Vagina (tissue), 2 donors: ENCODE measurements at places on chromosomes 5 and 9.

GRCh38 chr5:167261309-167262100, 1029.9 kb upstream of the WWC1 start:
- no peak overlapping the region for H3K4me3 ChIP-seq
- H3K27me3 ChIP-seq, result no peaks in the 10 kb centered on the region
- no peaks in the 10 kb centered on the region for H3K36me3 ChIP-seq
- DNase-seq, result no peak
- H3K27ac ChIP-seq, result no peak overlapping the region

- H3K27me3 ChIP-seq, result no peaks in the 10 kb centered on the region
- H3K27ac ChIP-seq, result no peak overlapping the region
- H3K4me1 ChIP-seq, result no peaks in the 10 kb centered on the region
- H3K4me3 ChIP-seq, result no peak overlapping the region
Measured at GRCh38 chr5:116265471-116265870, 180.6 kb downstream of the COMMD10 start.

DNA sequence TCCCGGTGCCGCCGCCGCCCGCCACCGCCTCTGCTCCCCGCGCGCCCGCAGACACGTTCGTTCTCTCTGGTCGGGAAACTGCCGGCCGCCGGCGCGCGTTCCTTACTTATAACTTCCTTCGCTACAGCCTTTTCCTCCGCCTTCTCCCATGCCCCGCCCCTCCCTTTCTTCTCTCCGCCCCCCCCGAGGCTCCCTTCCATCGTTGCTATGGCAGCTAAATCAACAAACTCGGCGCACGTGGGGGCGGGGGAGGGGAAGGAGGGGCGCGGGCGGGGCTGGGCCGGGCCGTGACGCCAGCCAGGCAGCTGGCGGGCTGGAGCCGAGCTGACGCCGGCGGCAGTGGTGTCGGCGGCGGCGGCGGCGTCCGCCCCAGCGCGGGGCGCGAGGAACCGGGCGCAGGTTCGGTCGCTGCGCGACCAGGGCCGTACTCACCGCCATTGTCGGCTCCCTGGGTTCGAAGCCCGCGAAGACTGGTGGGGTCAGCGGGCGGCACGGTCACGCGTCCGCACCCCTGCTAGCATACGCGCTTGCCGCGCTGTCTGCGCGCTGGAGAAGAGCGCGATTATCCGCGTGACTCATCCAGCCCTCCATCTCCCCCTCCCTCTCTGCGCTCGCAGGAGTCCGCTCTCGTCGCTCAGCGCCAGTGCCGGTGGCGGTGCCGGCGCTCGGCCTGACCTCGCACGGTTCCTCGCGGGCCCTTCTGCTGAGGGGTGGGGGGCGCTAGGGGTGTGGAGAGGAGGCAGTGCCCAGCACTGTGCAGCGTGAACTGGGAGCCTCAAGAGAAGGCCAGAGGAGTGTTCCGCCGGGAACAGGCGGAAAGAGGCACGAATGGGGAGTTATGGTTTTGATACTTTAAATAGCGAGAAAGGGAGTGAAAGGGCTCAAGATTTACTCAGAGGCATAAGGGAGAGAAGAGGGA, at the start of gene KLF4:
Gene KLF4 (minus strand): TSS at position 83 of the 919 bp plus-strand sequence. CDS start 597 bp downstream, outside the sequence.
- H3K36me3 ChIP-seq, result no peaks in the 10 kb centered on the region
- H3K27me3 ChIP-seq, result no peaks in the 10 kb centered on the region
- DNase-seq, result no peak
- peaks cover 25% of the 10 kb centered on the region for H3K4me1 ChIP-seq

- H3K27ac ChIP-seq, result peak within 1 kb of the TSS; percentile 97
- H3K36me3 ChIP-seq, result no peaks in the 10 kb centered on the region
- DNase-seq, result no peak
- H3K4me3 ChIP-seq, result peak within 1 kb of the TSS; percentile 88
- peaks cover 51% of the 10 kb centered on the region for H3K4me1 ChIP-seq
Measured at GRCh38 chr5:172454358-172455086, at the start of gene SH3PXD2B. SH3PXD2B (minus strand) TSS chr5:172454525; CDS start chr5:172454352, 173 bp downstream.

GRCh38 chr9:2157277-2158110, 142.3 kb downstream of the SMARCA2 start:
- peak overlapping the region; percentile 50 for H3K4me3 ChIP-seq
- H3K4me1 ChIP-seq, result peaks cover 54% of the 10 kb centered on the region
- DNase-seq, result no peak
- no peaks in the 10 kb centered on the region for H3K36me3 ChIP-seq
- no peaks in the 10 kb centered on the region for H3K27me3 ChIP-seq

DNA sequence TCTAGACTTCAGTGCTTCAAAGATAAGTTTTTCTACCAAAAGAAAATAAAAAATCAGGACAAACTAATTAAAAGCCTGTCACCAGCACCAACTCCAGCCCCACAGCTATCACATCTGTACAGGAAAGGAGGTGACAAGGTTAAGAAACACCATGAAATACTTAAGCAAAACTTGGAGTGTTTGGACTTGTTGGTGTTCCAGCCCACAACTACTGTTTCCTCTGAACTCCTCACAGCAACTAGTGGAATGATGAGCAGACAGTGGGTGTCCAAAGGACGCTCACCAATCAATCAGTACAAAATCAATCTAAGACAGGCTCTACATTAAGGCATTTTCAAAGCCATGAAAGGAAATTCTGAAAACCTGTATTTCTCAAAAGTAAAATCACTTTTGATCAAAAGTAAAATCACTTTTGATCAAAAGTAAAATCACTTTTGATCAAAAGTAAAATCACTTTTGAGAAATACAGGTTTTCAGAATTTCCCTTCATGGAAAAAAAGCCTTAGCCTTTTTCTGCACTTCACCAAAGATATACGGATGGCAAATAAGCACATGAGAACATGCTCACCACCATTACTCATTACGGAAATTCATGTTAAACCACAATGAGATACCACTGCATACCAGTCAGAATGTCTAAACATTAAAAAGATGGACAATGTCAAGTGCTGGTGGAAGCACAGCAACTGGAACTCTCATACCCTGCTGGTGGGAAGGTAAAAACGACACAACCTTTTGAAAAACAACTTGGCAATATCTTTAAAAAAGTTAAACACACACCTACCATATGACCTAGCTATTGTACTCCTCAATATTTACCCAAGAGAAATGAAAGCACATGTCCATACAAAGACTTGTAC, 79.7 kb downstream of the MED27 start:
- no peak for DNase-seq
- no peaks in the 10 kb centered on the region for H3K27me3 ChIP-seq
- H3K27ac ChIP-seq, result no peak overlapping the region
- no peaks in the 10 kb centered on the region for H3K36me3 ChIP-seq

- H3K27me3 ChIP-seq, result no peaks in the 10 kb centered on the region
- H3K27ac ChIP-seq, result no peak overlapping the region
- no peaks in the 10 kb centered on the region for H3K36me3 ChIP-seq
- no peak overlapping the region for H3K4me3 ChIP-seq
- H3K4me1 ChIP-seq, result peaks cover 5% of the 10 kb centered on the region
- no peak for DNase-seq
Measured at GRCh38 chr9:137880160-137880975, 2.8 kb downstream of the CACNA1B start.

GRCh38 chr5:139910036-139910435, 114.4 kb downstream of the PSD2 start:
- no peaks in the 10 kb centered on the region for H3K27me3 ChIP-seq
- no peak for DNase-seq
- no peak overlapping the region for H3K4me3 ChIP-seq
- no peak overlapping the region for H3K27ac ChIP-seq
- H3K36me3 ChIP-seq, result no peaks in the 10 kb centered on the region
- peaks cover 6% of the 10 kb centered on the region for H3K4me1 ChIP-seq

GRCh38 chr5:78077369-78078068, 217.0 kb downstream of the AP3B1 start:
- H3K36me3 ChIP-seq, result no peaks in the 10 kb centered on the region
- no peak overlapping the region for H3K27ac ChIP-seq
- H3K27me3 ChIP-seq, result no peaks in the 10 kb centered on the region

- no peak for DNase-seq
- no peaks in the 10 kb centered on the region for H3K4me1 ChIP-seq
- no peak overlapping the region for H3K27ac ChIP-seq
- H3K27me3 ChIP-seq, result no peaks in the 10 kb centered on the region
- no peak overlapping the region for H3K4me3 ChIP-seq
- H3K36me3 ChIP-seq, result no peaks in the 10 kb centered on the region
Measured at GRCh38 chr5:74567411-74567995, 73.0 kb downstream of the ENC1 start.

GRCh38 chr9:113885183-113886025, 9.3 kb downstream of the ZNF618 start:
- H3K27ac ChIP-seq, result peak overlapping the region; percentile 53
- H3K36me3 ChIP-seq, result no peaks in the 10 kb centered on the region
- DNase-seq, result peak; percentile 65
- no peaks in the 10 kb centered on the region for H3K27me3 ChIP-seq
- peaks cover 60% of the 10 kb centered on the region for H3K4me1 ChIP-seq

DNA sequence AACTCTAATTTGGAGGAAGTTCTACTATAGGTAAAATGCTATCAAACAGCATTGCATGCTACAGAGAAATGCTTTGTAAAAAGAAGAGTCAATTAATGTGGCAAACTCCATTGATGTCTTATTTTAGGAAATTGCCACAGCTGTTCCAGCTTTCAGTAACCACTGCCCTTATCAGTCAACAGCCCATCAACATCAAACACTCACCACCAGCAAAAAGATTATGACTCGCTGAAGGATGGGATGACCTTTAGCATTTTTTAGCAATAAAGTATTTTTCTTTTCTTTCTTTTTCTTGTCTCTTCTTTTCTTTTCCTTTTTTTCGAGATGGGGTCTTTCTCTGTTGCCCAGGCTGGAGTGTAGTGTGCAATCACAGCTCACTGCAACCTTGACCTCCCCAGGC, 26.0 kb downstream of the CRHBP start:
- H3K36me3 ChIP-seq, result no peaks in the 10 kb centered on the region
- no peak overlapping the region for H3K27ac ChIP-seq
- no peaks in the 10 kb centered on the region for H3K27me3 ChIP-seq
- no peak for DNase-seq

GRCh38 chr9:115941561-115942315, 211.9 kb upstream of the PAPPA start:
- DNase-seq, result no peak
- H3K4me1 ChIP-seq, result peaks cover 19% of the 10 kb centered on the region
- H3K27ac ChIP-seq, result peak overlapping the region; percentile 18
- no peaks in the 10 kb centered on the region for H3K27me3 ChIP-seq

DNA sequence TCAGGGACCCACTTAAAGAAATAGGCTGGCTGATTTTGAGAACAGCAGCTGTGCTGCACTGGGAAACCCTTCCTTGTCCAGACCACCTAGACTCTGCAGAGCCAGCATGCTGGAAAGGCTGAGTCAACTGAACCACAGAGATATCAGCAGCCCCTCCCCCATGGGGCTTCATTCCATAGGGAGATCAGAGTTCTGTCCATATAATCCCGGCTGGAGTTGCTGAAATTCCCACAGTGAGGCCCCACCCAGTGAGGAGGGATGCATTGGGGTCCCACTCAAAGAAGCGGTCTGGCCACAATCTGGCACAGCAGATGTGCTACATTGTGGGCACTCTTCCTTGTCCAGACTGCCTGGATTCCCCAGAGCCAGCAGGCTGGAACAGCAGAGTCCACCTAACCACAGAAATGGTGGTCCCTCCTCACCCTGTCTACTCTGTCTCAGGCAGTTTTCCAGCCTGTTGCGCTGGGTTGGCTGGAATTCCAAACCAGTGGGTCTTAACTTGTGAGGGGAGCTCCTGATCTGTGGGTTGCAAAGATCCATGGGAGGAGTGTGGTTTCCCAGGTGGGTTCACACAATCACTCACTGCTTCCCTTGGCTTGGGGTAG, 127.1 kb downstream of the RNF180 start:
- no peak overlapping the region for H3K27ac ChIP-seq
- no peaks in the 10 kb centered on the region for H3K4me1 ChIP-seq
- H3K4me3 ChIP-seq, result no peak overlapping the region
- no peaks in the 10 kb centered on the region for H3K27me3 ChIP-seq

DNA sequence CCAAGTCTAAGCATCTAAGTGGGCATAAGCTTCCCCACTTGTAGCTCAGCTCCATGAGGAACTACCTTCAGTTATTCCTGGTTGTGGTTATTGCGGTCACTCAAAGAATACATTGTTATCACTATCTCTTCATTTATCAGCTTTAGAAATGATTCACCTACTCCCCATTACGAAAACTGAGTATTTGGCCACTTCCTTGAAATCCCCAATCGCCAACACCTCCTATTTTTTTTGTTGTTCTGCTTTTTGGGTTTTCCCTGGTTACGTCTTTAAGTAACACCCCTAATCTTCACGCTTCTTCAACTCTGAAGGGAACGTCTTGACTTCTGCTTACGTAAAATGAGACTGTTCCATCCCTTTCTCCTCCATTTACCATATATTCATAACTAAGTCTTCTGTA, 20.7 kb downstream of the MAPK9 start:
- H3K27ac ChIP-seq, result no peak overlapping the region
- H3K4me1 ChIP-seq, result no peaks in the 10 kb centered on the region
- no peaks in the 10 kb centered on the region for H3K27me3 ChIP-seq
- no peak for DNase-seq
- H3K4me3 ChIP-seq, result no peak overlapping the region
- peaks cover 7% of the 10 kb centered on the region for H3K36me3 ChIP-seq

- H3K27ac ChIP-seq, result no peak overlapping the region
- H3K27me3 ChIP-seq, result no peaks in the 10 kb centered on the region
- no peak for DNase-seq
- H3K4me1 ChIP-seq, result no peaks in the 10 kb centered on the region
Measured at GRCh38 chr5:53334431-53334941, 145.9 kb upstream of the FST start.

GRCh38 chr9:119167267-119167666, 202.0 kb downstream of the BRINP1 start:
- H3K27me3 ChIP-seq, result no peaks in the 10 kb centered on the region
- H3K4me3 ChIP-seq, result no peak overlapping the region
- no peaks in the 10 kb centered on the region for H3K36me3 ChIP-seq
- H3K27ac ChIP-seq, result no peak overlapping the region
- no peak for DNase-seq
- no peaks in the 10 kb centered on the region for H3K4me1 ChIP-seq

GRCh38 chr5:96037128-96037527, 75.5 kb upstream of the ELL2 start:
- DNase-seq, result no peak
- H3K27ac ChIP-seq, result no peak overlapping the region
- no peak overlapping the region for H3K4me3 ChIP-seq
- no peaks in the 10 kb centered on the region for H3K27me3 ChIP-seq
- H3K36me3 ChIP-seq, result no peaks in the 10 kb centered on the region
- no peaks in the 10 kb centered on the region for H3K4me1 ChIP-seq

- H3K36me3 ChIP-seq, result no peaks in the 10 kb centered on the region
- H3K27me3 ChIP-seq, result no peaks in the 10 kb centered on the region
- DNase-seq, result no peak
- H3K4me1 ChIP-seq, result no peaks in the 10 kb centered on the region
- no peak overlapping the region for H3K27ac ChIP-seq
Measured at GRCh38 chr9:87336407-87336806, 161.3 kb upstream of the DAPK1 start.

DNA sequence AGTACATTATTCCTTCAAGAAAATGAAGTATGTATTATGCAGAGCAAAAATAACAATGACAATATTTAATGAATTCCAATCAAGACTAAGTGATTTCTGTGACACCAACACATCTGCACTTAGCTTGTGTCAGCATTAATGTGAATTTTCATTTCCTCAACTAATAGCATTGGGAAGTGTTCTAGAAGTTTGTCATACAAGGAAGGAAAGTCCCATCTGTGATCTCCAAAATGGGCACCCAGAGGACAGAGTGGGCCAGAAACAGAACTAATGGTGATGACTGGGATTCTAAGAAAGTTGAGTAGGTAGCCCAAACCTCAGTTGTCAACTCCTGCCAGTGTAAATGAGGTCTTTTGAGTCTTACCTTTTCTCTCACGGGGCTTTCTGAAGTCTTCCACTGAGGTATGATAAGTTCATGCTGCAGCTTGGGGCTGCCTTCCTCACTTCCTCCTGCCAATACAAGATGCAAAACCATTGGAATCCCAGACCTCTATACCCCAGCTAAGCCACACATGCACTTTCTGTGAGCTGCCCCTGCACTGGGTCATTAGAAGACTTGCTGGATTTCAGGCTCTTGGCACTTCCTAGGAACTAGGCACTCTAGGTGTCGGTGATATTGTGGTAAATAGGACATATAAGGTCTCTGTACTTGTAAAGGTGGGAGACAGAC, 4.9 kb downstream of the ADAM19 start:
- no peak overlapping the region for H3K4me3 ChIP-seq
- H3K36me3 ChIP-seq, result no peaks in the 10 kb centered on the region
- peaks cover 20% of the 10 kb centered on the region for H3K4me1 ChIP-seq
- DNase-seq, result no peak
